NCI-H187 treated with DMSO at 0.1 percent for 48 hours (cell line): ENCODE measurements at places on chromosomes 11 and 22.

DNA sequence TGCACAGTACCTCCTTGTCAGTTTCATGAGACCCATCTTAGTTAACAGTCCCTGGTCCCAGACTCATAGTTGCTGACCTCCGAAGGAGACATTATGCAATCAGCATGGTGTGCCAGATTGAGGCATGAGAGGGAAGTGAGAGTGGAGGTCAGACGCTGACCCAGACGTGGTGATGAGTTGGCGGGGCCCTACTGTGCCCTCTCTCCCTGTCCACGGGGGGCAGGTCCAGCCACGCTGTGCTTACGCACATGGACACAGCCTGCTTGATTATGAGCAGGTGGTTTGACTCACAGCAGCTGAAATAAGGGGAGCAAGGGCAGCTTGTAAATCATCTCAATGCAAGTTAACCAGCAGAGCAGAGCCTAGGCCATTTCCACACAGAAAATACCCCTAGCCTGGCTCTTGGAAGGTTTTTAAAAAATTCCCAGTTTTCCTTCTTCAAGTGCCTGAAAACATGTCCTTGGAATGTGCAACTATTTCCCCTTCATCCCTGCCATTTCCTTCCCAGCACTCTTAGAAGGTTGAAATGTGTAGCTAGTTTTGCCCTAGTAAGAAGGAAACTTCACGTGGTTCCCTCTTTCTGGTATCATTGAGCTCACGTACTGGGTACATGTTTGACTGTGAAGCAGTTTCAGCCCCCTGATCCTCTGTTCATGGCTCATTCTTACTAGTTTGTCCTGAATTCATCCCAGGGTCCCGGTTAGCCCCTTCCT, 122.6 kb upstream of the SORL1-AS1 start:
- DNase-seq: no peak

GRCh38 chr22:30667107-30667493, 575 bp downstream of the DUSP18 start:
- DNase-seq: no peak

GRCh38 chr22:49548356-49549202, 279.1 kb downstream of the BRD1 start:
- DNase-seq: no peak

GRCh38 chr11:95674657-95675358, 114.8 kb downstream of the FAM76B start:
- DNase-seq: no peak

DNA sequence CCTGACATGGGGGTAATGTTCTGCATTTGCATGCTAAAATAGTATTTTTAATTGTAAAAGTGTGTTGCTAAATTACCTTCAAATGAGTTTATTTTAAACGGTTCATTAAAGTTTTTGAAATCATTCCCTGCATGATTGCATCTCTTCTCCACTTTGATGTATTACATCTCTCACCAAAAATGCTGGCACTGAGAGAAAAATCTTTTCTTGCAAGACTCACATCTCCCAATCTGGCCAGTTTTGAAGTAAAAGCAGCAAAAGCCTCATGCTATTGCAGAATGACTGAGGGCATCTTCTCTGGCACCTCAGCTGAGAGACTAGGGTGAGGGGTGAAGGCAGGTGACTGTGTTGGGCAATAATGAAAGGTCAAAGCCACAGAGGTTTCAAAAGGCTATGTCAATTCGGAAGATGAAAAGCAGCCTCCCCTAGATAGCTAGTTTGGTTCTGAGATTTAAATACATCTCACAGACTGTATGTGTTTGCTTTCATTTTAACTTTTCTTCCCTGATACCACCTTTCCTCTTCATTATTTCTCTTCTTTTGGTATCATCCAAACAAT, 292.2 kb upstream of the RAG2 start:
- no peak for DNase-seq
